ENCODE measurements at places on chromosomes 4 and X.

GRCh38 chrX:97685753-97686152 lies 802.0 kb downstream of the RPA4 start:
- DNase-seq = no peak

- DNase-seq = no peak
Observed at GRCh38 chr4:138348055-138348454, 105.9 kb upstream of the SLC7A11 start.

DNA sequence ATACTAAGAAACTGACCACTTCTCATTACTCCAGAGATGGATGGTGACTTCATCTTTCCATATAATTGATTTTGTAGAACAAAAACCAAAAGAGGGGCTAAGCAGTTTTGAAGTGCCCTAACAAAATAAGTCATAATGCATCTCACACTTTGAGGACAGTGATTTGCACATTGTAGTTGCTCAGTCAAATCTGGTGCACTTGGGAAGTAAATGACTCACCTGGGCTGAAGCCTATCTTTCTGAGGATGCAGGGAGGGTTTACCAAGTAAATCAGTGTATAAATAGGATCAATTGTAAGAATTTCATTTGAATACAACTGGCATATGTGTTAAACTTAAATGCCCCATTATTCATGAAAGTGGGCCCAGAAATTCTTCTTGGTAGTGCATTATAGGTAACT lies 134.2 kb downstream of the DCLK2 start:
- DNase-seq = no peak

DNA sequence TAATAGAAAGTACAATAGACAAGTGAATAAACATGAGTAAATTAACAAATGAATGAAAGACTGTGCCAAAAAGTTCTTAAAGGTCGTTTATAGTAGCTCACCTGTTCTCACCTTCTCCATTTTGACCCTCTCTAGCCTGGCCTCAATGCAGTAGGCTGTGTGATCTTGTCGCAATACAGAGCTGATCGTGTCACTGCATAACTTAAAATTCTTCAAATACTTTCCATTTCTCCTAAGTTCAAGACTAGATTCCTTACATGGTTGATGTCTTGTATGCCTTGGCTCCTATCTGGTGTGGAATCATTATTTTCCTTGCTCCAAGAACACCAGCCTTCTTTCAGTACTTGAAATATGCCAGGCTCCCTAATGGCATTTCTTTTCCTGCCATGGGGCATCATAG lies 9.5 kb upstream of the GABRA2 start:
- no peak for DNase-seq

DNA sequence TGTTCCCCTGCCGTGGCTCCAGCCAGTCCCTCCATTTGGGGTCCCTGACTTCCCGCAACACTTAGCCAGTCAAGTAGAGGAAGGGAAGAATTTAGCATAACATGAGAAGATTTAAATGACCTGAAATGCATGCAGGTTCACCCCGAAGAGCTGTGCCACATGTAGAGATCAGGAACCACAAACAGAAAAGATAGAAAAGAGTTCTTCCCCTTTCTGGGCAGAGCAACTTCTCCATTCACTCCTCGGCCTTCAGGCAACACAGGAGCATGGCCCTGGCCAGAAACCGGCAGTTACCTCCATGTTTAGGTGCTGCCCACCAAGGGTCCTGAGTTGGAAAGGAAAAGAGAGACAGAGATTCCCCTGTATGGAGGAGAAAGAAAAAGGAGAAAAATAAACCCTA lies 5.2 kb downstream of the NLRP2B start:
- DNase-seq = no peak

GRCh38 chrX:44400588-44400987 lies 57.1 kb upstream of the EFHC2 start:
- DNase-seq = no peak

DNA sequence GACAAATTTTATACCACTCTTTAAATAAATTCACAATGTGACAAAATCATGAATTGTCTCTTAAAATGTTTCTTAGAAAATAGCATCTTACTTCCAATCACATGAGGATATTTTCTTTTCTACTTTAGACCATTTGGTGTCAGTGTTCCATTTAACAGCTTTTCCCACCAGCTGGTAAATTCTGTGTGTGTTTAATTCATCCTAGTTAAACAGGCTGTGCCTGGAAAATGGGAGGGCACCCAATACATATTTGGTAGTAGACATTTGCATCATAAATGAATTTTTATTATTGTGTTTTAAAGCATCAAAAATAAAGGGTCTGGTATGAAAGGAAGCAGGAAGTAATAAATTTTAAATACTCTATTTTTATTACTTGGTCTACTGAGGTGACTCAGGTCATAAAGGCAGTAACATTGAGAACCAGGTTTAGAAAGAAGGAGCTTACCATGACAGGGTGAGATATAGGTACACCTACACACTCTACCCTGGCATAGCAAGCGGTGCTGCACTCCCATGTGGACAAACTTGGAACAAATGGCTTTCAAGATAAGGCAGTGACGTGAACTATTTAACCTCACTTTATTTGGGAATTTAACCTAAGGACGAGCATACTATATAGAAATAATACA lies 344.5 kb downstream of the BMPR1B start:
- no peak for DNase-seq

DNA sequence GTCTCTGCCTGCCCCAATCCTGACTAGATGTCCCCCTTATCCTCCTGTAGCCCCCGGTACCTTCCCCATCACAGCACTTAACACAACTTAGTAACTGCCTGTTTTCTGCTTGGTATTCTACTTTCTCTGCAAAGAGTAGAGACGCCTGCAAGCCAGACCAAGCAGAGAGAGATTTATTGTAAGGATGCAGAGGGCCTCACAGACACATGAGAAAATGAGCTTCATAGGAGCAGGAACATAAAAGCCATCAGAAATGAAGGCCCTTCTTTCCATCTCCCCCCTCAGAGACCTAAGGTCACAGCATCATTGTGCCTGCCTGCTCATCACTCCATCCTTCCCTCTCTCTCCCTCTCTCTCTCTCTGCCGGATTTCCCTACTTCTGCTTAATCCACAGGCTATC lies 305.7 kb upstream of the NOCT start:
- no peak for DNase-seq

GRCh38 chr4:184146951-184147350 lies 70.7 kb downstream of the ENPP6 start:
- no peak for DNase-seq

GRCh38 chr4:175035905-175036304 lies 117.7 kb downstream of the ADAM29 start:
- no peak for DNase-seq
